ENCODE measurements at places on chromosomes 11 and 22.

- DNase-seq: no peak
These were observed 9.8 kb upstream of the APOL6 start for GRCh38 chr22:35638410-35638809.

- no peak for DNase-seq
These were observed 25.5 kb downstream of the FAM118A start for GRCh38 chr22:45335021-45335818.

- no peak for DNase-seq
These were observed 23.3 kb downstream of the PIWIL4 start for GRCh38 chr11:94590352-94591041.

- no peak for DNase-seq
These were observed 3.2 kb upstream of the NRXN2 start for GRCh38 chr11:64726211-64726641.

DNA sequence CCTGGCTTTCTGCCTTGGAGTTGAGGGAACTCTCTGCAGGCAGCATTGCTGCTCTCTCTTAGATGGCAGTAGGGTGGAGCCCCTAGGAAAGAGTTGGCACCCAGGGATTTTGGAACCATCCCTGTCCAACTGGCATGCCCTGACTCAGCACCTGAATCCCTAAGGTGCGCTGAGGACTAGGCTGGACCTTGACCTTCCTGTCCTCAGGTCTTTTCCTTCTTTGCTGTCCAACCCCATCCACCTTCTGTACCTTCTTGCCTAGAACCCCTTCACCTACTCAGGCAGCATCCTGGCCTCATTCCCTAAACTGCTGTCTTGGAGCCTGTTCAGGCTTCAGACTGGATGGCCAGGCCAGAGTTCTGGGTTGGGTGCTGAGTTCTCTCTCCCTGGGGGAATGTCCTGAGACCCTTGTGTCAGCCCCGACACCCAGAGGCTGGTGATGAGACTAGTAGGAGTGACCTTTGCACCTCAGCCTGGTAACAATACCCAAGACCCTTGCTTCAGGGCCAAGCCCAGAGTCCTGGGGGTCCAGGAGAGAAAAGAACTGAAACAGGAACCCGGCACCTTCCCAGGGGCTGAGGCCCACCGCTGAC, 2.5 kb upstream of the POLD4 start:
- DNase-seq: no peak

- DNase-seq: no peak
These were observed 32.5 kb downstream of the DRG1 start for GRCh38 chr22:31431950-31432349.

DNA sequence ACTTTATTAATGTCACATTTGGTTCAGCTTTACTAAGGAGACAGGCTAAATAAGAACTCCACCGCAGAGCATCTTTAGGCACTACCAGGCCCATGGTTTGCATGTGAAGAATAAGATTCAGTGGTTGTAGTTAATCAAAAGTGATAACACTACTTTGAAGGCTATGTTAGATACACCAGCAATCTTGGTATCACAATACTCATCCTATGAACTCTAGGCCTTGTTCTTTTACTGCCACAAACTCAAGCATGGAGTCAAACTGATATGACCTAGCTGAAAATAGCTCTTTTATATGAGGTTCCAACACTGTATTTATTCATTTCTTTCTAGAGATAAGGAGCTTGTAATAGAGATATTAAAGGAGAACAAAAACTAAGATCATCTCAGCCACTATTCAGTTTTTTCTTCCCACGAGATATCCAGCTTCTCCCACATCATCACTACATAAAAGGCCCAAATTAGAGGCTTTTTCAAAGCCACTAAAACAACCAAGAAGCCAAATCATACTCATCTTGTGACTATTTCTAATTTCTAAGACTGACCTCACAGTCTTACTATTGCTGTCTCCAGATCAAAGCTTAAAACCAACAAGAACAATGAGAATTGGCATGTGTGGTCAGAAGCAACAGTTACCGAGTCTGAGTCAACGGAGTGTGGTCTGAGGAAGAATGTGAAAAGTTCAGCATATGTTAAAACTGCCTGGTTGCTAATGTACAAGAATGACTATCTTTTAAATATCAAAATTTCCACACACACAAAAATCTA, 25.1 kb upstream of the GUCY1A2 start:
- DNase-seq: peak; percentile 93

DNA sequence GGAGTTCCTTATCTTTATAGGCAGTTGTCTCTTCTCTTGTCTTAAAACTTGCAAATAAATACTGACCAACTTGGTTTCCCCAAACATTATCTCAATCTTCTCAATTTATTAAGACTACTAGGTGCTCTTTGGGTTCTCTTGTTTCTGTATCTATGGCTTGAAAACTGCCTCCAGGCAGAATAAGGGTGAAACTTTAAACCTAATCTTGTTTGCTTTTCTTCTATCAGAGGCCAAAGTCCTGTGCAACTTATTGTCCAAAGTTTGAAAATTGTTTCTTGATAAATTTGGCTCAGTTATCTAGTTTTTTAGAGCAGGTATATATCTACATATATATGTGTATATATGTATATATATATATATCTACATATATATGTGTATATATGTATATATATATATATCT, 110.1 kb upstream of the ANO5 start:
- DNase-seq: no peak

DNA sequence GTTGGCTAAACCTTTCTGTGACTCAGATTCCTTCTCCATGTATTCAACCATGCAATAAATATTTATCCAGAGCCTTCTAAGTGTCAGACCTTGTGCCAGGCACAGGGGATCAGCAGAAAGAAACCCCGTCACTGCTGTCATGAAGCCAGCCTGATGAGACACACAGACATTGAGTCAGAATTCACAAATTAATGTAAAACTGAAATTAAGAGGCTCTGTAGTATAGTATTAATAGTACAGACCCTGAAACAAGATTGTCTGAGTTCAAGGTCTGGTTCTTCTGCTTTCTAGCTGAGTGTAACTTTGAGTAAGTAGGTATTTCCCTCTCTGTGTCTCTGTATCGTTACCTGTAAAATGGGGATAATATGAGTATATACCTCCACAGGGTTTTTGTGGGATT, 46.9 kb downstream of the ME3 start:
- DNase-seq: no peak

DNA sequence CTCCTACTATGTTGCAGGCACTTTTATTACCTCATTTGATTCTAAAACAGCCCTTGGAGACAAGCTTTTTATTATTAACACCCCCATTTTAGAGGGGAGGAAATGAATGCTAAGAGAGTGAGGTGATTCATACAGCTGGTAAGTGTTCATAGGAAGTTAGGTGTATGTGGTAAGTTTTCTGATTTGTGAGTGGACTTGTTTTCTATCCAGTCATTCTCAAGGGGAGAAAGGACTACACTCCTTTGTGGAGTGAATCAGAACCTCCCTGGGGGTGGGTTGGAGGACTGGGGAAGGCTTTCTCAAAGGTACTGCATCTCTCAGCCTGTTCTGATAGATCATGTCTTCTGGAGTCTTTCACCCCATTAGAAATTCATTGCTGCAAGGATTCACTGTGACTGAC, 23.5 kb downstream of the PKNOX2 start:
- DNase-seq: no peak

- no peak for DNase-seq
These were observed 115.4 kb downstream of the SERGEF start for GRCh38 chr11:17897495-17897894.

GRCh38 chr22:27878541-27878940, 40.5 kb downstream of the PITPNB start:
- DNase-seq: no peak

- DNase-seq: peak; percentile 39
These were observed 10.8 kb downstream of the TRAF6 start for GRCh38 chr11:36499315-36499714.

DNA sequence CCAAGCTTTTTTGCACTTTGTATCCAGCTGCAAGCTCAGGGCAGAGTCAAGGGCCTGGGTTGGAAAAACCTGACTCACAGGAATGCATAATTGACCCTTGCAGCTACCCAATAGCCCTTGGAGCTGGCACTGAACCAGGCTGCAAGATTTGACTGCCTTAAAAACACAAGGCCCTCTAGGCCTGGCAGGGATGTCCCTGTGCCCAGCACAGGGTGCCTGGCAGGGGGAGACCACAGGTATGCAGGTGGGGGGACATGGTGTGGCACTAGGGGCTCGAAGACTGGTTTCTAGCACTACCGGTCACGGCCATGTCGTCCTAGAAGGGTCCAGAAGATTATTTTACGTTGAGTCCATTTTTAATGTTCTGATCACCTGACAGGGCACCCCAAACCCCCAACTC, 30.2 kb downstream of the SBF1 start:
- DNase-seq: no peak

DNA sequence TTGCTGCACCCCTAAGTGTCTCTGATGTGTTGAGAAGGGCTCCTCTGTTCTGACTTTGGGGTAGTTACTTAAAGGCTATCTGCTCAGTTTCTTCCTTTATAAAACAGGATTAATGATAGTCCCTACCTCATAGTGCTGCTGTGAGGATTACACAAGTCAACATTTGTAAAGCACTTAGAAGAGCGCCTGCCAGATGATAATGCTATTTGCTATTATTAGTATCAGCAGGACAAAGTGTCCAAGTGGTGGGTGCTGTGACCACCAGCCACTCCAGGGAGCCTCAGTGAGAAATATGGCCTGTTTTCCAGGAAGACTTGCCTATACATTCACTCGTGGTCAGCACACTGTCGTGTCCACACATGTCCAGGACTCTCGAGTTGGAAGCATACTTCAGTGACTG, 16.2 kb downstream of the POU2F3 start:
- DNase-seq: no peak

- no peak for DNase-seq
These were observed 436.3 kb downstream of the DYNC2H1 start for GRCh38 chr11:103545551-103545950.

- no peak for DNase-seq
These were observed 13.7 kb upstream of the C11orf96 start for GRCh38 chr11:43928721-43929120.

- DNase-seq: no peak
These were observed 295.6 kb downstream of the DDX10 start for GRCh38 chr11:108960501-108960900.

DNA sequence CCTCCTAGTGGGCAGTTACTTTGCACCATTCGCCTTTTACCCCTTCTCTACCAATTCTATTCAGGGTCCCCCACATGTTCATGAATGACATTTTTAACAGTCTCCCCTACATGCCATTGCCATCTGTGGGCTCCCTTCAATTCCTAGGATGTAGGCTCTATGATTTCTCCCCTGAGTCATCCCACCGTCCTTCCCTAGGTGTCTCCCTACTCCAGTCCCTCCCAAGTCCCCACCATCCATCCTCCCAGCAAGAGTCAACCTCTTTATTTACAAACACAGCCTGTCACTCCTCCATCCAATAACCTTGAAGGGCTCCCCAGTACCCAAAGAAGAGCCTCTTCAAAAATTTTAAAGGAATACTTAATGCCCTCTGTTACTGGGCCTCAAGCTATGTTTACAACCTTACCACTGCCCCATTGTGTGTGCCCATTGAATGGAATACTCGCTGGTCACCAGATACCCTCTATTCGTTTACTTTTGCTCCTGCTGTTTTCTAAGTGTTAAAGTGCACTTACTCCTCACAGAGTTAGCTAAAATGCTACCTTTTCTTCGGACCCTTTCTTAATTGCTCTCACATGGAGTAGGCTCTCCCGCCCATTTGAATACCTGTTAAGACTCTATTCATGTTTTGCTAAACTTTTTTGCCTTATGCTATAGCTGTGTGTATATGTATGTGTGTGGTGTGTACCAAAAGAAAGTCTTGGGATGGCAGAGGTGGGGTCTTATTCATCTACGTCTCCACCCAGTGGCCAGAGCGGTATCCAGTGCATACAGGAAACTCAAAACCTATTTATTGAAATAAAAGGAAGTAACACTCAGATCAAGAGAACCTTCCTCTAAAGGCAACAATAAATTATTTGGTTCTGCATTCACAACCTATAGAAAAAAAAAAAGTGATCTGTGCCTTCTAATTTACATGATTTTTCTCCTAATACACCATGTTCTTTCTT, 235.8 kb upstream of the CCDC90B start:
- DNase-seq: peak; percentile 21

DNA sequence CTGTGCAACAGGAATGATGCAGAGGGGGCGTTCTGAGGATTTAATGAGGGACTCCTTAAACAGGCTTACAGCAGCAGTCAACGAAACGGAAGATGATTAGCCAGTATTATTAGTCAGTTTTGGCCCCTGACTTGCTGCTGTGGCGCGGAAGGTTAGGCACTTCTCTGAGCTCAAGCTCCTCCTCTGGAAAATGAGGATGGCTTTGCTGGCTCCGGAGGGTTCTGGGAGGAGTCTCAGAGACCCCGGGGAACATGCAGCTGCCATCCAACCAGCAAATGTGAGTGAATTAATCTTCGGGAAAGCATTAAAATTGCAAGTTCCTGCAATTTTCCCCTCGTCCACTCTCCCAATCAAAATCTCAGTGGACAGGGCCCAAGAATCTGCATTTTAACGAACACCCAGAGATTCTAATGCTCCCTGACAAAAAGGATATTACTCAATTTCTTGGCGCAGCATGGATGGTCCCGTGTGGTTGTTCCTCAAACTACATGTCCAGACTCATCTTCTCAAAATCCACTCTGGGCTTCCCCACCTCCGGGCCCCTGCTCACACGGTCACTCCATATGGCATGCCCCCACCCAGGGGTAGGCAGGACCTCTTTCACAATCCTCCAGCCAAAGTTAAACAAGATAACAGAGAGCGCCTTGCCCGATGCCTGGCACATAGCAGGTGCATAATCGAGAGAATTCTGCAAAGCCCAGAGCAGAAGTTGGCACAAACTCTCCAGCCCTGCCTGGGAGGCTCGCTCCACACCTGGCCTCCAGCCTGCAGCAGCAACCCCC, 6.4 kb downstream of the ELFN2 start:
- peak; percentile 21 for DNase-seq

- no peak for DNase-seq
These were observed 28.1 kb upstream of the ACAT1 start for GRCh38 chr11:108093128-108093904.

DNA sequence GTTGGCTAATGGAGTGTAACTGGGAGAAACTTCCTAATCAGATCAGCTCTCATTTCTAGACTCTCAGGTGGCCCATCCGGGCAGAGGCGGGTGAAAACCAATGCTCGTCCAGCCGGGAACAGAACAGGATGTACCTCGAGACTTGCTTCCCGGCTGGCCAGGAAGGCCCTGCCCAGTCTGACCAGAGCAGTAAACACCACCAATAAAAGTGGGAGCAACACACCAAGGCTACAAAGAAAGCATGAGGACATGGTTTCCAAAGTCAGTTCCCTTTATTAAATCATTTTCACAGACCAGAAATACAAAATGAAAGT, 940 bp upstream of the TNKS1BP1 start:
- no peak for DNase-seq

- DNase-seq: no peak
These were observed 3.1 kb downstream of the MRGPRX1 start for GRCh38 chr11:18936002-18936673.

- DNase-seq: no peak
These were observed 35.3 kb downstream of the IGHMBP2 start for GRCh38 chr11:68938816-68939582.

All from MV-4-11 (cell line).